ENCODE measurements at places on chromosomes 1 and 21.
A peak's percentile ranks its signal among the peaks of the same experiment; 100 is the strongest.

- no peak for DNase-seq
Observed at GRCh38 chr1:105416261-105416660, 1640.2 kb upstream of the PRMT6 start.

DNA sequence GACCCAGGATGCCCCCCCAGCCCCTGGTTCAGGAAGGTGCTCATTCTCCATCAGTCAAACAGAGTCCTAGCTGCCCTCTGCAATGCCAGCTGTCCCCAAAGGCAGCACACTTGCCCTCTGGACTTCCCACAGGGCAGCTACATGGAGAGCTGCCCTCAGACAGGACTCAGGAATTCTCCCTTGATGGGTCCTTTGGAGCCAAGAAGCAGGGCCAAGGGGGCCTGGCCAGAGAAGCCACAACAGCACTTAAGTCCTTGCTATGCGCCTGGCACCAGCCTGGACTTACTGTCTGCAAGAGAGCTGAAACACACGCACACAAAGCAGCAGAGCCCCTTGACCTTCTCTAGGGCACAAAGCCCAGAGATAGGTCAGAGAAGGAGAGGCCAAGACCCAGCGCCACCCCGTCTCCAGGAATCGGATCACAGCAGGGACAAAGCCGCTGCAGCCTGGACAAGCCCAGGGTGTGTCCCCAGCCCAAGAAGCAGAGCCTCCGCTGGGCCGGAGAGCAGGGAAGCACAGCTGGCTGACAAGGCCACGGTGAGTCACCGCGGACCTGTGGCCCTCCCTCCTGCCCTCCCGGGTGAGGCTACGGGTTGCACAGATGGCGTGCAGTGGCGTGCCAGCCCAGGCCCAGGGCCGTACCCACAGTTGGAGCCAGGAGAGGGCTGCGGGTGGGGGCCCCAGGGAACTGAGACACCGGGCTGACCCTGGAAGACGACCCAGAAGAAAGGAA is 1.7 kb downstream of the WNT9A start:
- DNase-seq: peak; percentile 65

DNA sequence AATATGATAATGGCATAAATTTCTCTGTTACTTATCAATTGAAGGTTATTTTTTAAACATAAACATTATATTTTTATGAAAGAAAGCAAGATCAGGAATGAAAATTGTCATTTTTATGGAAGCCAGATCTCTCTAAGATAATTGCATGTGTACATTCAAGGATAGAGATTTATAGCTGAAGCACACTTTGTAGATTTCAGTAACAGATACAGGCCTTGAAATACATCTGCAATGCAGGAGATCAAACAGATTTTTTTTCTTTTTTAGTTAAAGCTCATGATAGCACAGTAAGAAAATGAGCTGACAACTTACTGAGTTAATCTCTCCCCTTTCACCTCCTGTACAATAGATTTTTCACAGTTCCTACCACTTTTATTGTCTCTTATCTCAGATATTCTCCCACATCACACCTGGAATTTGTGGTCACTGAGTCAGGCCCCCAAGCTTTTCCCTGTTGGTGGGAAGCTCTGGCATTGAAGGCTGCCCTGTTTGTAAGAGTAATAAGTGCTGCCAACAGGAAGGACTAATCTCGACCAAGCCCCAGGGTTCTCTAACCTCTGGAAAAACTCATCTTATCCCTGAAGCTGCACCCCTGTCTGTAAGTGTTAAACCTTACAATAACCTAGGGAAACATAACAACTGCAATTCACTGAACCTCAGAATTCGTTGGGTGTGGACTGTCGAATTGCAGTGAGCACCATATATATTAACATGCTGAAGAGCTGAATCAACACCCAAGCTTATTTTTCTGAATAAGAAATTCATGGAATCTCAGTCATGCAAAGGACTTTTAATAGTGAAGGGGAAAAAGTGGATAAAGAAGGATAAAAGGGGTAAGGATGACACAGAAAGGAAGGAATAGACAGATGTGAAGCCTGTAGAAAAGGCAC is 599.0 kb downstream of the LMO4 start:
- DNase-seq: no peak

DNA sequence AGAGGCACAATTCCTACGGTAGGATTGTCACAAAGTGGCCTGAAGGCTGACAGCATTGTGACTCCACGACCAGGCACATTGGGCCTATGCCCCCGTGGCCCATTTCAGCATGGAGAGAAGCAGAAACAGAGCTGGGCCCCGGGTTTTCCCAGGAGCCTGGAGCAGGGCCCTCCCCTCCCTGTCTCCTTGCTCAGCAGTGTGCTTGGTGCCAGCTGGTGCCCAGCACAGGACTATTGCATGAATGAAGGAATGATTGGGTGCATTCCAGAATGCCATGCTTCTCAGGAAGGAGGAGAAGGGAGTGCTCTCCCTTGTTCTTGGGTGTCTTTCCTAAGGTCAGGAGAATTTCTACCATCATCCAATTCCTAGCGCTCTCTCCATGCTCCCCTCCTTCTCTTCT is 33.7 kb downstream of the IER5 start:
- DNase-seq: no peak

DNA sequence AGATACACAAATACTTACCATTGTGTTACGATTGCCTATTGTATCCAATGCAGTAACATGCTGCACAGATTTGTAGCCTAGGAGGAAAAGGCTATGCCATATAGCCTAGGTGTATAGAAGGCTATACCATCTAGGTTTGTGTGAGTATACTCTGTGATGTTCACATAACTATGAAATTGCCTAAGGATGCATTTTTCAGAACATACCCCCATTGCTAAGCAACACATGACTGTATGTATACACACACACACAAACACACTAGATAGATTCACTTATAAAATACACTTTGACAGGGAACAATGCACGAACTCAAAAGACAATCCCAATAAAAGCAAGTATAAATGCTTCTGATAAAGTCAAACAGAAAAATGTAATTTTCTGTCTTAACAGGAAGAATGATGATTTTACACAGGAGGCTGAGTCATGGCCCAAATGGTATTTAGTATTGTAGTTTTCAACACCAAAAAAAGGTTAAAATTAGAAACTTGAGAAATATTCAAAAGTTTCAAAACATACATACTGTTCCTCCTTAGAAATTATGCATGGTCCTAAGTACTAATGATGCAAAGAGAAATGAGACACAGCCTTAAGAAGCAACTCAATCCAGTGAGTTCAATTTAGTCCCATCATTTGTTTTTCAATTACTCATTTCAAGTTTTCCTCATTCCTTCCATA is 12.2 kb downstream of the FH start:
- no peak for DNase-seq

GRCh38 chr1:116581323-116581885 is 10.6 kb upstream of the CD58 start:
- no peak for DNase-seq

- DNase-seq: no peak
Observed at GRCh38 chr1:174232761-174233160, 73.4 kb downstream of the RABGAP1L start.

DNA sequence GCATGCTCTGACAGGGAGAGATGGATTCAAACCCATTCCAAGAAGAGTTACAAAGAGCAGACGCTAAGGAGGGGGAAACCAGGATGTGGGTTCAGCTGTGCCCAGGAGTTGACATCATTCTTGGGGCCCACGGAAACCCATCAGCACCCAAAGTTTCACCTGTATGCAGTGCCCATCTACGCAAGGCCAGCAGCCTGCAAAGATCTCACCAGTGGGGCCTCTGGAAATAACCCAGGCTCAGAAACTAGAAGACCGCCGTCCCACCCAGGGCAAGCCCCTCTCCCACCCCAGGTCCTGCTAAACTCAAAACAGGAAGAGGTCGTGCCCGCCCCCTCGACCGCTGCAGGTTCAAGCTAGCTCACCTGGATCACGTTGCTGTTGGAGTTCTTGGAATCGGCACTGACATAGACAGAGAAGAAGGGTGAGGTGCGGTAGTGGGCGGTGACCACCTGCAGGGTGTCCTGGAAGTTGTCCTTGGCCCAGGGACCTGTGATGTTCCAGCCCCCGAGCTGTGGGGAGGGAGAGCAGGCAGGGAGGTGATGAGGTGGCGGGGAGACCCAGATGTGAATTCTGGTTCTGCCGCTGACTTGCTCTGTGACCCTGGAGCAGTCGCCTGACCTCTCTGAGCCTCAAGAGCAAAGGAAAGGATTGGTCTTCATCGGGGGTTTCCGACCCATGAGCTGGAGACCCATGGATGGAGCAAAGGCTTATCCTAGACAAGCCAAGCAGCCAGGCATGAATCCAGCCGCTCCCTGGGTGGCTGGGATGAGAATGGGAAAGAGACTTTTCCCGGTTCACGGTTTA is 31.7 kb downstream of the ECE1 start:
- DNase-seq: no peak

- DNase-seq: no peak
Observed at GRCh38 chr1:228013131-228013934, 6.5 kb downstream of the WNT3A start.

GRCh38 chr1:107965110-107965991 is at the start of gene VAV3:
VAV3 (minus strand) TSS chr1:107965180; CDS start chr1:107964869, 311 bp downstream.
- DNase-seq: peak; percentile 74

- no peak for DNase-seq
Observed at GRCh38 chr1:110346690-110347089, 7.5 kb downstream of the RBM15 start.

All from T1000 (cell line).